ENCODE measurements at places on chromosomes 7 and 10.

- DNase-seq = no peak
Measured at GRCh38 chr10:71629131-71629530, 90.4 kb downstream of the C10orf105 start.

DNA sequence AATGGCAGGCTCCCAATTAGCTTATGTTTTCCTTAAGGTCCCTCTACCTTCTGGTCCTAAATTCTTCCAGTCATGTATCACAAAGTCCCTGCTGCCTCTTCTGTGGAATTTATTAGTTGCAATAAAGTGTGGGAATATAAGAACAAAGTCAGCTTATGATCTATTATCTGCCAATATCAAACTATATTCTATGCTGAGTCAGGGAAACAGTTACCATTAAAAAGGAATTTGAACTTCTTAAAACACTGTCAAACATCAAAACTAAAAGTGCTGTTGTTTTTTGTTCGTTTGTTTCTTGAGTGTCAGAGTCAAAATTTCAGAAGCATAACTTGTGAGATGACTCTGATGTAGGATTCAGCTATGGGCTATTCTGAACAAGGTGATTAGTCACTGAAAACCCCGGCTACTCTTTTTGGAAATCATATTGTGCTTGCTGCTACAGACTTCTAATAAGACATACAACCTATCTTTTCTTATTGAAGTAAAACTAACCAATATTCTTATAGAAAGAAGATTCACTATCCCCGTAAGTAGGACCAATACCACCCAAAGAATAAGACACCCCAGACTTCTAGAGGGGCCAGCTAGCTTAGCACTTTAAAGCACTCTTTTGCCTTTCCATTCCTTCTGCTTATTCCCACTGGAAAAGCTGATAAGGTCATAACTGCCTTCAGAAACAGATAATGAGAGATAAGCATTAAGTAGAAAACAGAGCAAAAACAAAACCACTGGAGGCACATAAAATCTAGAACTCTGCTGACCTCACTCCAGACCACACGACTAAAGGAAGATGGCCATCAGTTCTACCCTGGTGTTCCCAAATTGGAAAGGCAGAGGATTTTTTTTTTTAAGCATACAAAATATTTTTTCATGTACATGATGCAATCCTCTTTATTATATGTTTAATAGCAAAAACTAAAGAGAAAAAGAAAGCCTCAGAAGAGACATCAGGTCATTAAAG is 370.6 kb downstream of the PARD3 start:
- no peak for DNase-seq

- DNase-seq = no peak
Measured at GRCh38 chr7:91090684-91091083, 173.5 kb upstream of the FZD1 start.

GRCh38 chr7:116139007-116139406 is 71.3 kb upstream of the TES start:
- DNase-seq = no peak

DNA sequence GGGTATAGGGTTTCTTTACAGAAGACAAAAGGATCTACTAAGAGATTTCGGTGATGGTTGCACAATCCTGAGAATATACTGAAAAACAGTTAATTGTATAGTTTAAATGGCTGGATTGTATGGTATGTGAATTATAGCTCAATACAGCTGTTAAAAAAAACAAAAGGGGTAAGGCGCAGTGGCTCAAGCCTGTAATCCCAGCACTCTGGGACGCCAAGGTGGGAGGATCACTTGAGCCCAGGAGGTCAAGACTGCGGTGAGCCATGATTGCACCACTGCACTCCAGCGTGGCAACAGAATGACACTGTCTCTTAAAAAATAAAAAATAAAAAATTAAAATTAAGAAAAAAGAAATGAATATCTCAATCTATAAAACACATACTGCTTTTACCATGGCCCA is 18.5 kb downstream of the ESYT2 start:
- DNase-seq = no peak

GRCh38 chr7:45050198-45050597 is 38.6 kb downstream of the NACAD start:
- DNase-seq = no peak

DNA sequence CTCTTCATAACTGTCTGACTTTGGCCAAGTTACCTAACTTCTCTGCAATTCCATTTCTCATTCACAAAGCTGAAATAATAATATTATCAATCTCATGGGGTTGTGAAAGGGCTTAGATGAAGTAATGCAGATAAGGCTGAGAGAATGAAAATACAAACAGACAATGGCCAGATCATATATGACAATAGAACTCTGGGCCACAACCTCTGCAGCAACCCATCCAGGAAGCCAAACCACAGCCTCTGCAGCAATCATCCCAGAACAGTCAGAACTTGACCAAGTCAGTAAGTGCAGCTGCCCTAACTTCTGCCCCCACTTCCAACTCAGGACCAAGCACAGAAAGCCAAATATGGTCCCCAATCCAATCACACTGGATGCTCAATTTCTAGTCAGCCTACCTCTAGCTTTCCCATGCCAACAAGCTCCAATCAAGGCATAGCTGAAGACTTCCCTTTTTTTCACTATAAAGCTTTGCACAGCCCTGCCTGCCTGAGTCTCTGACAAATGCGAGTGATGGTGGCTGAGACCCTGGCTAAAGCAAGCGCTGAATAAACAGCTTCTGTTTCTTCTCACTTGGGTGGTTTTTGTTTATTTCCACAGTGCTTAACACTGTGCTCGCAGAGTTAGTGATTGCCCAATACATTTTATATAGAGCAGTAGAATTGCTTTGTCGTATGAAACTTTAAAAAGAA is 34.8 kb upstream of the TNPO3 start:
- peak; percentile 77 for DNase-seq

- no peak for DNase-seq
Measured at GRCh38 chr10:3813986-3814837, 29.2 kb upstream of the KLF6 start.

DNA sequence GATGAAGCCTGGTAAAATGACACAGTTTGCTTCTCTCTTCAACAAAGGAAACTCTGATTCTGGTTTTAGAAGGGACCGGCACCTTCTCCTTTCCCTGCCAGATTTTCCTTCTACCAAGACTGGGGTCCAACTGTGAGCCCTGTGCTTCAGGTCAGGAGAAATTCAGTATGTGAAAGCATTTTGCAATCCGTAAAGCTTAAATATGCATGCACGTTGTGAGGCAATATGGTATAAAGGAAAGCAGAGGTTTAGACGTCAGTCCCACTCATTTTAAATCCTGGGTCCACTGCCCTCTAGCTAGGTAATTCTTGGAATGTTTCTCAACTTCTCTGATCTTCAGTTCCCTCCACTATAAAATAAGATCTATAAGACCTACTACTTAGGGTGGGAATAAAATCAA is 359.0 kb upstream of the NPSR1 start:
- DNase-seq = no peak

- peak; percentile 14 for DNase-seq
Measured at GRCh38 chr10:129756912-129757901, 206.9 kb downstream of the EBF3 start.

DNA sequence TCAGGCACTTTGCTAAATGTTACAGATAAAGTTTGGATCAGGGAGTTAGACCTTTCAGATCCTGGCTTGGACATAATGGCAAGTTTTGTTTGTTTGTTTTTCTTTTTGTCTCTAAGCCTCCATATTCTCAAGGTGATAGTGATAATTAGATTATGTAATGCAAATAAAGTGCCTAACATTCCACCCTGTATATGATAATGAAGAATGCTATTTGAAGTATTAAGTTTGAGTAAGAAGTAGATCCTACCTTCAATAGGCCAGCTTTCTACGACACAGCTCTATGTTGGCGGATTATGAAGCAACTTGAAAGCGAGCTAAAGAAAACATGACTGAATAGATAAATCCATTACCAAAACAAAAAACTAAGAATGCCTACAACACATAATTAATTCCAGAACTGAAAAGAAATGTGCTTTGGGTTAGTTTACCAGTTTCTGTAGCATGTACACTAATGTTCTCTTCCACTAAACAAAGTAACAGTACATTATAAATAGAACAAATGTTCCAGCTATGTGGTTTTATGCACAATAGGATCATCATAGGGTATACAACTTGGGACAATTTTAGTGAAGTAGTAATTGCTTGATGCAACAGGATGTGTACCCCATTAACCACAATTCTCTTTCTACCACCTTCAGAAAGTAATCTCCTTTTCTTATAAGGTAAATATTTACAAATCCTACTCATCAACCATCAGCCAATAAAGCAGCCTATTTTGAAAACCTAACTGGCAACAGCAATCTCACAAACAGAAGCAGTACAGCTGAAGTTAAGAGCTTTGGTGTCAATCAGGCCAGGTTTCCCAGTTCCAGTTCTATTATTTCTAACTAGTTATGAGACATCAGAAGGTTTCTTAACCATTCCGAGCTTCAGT is 1.5 kb downstream of the SEM1 start:
- no peak for DNase-seq

DNA sequence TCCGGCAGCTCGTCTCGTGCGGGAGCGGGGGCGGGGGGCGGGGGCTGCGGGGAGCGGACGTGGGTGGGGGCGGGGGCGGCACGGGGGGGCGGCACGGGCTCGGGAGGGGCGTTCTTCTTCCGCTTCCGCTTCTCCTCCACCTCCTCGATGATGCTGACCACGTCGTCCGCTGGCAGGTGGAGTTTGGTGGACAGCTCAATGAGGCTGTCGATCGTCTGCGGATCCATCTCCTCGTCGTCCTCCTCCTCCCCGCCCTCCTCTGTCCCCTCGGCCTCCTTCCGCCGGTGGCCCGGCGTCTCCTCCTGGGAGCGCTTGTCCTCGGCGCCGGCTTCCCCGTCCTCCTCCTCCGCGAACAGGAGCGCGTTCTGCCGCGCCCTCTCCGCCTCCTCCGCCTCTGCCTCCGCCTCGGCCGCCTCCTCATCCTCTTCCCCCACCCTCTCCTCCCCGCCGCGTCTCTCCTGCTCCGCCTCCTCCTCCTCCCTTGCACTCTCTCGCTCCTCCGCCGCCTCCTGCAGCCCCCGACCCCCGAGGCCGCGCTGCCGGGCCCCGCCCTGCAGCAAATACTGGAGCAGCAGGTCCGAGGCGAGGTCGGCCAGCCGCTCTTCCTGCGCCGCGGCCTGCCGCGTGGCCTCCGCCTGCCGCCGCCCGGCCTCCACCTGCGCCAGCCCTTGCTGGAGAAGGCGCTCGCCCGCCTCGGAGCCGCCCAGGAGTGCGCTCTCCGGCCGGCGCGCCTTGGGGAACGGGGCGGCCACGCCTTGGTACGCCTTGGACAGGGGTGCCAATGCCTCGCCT is 1.9 kb downstream of the VGF start:
- DNase-seq = no peak

GRCh38 chr10:132264306-132264950 is 43.3 kb downstream of the STK32C start:
- no peak for DNase-seq

GRCh38 chr10:26318672-26319071 is 102.1 kb downstream of the GAD2 start:
- DNase-seq = no peak

- no peak for DNase-seq
Measured at GRCh38 chr7:116601426-116601825, 70.6 kb upstream of the MET start.

DNA sequence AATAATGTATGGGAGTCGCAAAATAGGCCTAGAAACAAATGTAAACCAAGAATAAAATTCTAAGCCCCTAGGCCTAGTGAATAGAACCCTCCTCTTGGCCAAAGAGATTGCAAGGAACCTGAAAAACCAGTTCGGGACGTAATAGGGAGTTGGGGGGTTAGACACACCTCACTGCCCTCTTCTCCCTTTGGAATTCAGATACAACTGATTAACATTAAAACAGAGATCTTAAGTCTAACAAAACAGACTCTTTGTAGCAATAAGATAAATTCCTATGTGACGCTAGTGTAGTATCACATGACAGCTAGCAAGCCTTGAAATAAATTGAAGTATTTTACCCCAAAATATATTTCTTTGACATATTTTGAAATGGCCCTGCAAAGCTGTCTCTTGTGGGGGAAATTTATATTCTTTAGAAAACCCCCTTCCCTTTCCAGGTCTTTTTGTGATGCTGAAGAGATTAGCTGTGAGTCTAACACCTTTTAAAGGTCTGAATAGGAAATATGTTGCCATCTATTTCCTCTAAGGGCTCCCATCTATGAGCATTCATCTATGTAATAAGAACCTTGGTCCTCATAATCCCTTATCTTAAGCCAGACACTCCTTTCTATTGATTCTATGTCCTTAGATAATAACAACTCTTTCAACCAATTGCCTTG is 623.4 kb upstream of the NRG3 start:
- DNase-seq = no peak

DNA sequence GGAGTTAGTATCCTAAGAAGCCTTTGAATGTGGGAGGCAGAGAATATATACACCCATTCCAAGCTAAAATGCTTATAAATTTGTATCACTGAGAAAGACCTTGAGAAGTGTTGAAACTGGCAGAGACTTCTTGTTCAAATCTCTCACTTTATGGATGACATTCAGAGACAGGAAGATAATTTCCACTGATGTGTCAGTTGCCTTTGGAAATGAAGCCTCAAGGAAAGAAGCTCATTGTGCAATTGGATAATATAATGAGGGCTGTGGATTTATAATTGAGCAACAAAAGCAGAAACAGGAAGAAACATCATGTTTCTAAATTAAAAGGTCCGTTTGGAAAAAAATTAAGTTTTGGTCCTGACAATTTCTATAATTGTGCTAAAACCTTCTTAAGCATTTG is 789.9 kb upstream of the IGFBP3 start:
- DNase-seq = no peak

DNA sequence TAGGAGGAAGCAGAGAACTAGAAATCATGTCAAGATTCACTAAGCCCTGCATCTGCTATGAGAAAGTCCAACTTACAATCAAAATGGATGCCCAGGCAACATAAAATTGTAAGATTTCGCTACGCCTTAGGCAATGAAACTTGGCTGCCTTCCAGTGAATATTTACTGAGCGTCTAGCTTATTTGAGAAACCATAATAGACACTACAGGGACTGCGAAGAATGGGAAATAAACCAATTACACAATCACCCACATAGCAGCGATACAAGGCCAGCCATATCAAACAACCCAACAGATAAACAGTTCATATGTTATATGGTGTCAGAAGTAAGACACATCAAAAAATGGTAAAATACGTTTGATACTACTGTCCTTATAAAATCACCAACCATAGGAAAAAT is 545.0 kb upstream of the C7orf33 start:
- no peak for DNase-seq

DNA sequence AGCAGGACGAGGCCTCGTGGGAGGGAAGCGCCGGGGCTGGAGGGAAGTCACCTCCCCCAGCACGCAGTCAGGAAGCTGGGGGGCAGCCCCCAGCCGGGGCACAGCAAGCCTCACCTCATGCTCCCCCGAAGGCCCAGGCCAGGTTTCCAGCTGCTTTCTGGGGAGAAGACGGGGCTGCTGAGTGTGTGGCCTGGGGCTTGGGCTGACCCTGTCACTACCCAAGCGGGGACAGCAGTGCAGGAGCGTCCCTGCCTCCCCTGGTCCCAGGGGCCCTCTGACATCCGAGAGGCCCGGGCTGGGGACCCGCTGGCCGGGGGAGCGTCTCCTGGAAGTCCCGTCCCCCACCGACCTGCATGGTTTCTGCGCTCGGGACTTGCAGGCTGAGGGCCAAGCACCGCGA is 19.7 kb upstream of the NKX6-2 start:
- no peak for DNase-seq

DNA sequence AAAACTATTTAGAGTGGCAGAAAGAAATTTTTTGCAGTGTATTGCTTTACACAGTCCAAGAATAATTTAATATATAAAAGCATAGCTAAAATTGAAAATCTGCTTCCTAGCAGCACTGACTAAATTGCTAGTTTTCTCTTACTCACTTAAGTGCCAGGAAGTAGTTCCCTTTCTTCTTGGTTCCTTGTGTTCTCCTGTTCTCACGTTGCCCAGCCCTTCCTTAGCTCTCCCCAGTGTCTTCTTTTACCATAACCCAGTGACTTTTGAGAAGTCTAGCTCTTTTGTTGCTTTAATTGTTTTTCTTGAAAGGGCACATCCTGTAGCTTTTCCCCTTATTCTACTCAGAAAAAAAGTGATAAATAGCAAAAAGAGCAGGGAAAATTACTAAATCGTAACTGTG is 215.5 kb downstream of the THSD7A start:
- no peak for DNase-seq

Measured in Kasumi-1 (cell line).